Caudate nucleus (tissue), 63 donors: ENCODE measurements at places on chromosomes 7 and 10.

DNA sequence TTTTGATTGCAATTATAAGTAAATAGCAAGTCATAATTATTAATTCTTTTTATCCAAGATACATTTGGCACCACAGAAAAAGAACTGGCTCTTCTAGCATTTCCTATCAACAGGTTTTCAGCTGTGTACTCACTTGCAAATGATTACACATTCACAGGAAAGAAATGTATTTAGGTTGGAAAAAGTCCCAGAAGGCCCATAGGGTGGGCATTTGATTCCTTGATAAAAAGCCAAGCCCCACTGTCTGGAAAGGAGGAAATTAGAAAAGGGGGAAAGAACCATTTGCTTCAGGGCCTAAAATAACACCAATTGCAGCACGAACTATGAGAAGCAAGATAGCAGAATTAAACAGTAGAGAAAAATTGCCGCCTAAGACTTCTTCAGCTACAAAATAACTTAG, 80.8 kb upstream of the COL1A2 start:
- no peak for DNase-seq

DNA sequence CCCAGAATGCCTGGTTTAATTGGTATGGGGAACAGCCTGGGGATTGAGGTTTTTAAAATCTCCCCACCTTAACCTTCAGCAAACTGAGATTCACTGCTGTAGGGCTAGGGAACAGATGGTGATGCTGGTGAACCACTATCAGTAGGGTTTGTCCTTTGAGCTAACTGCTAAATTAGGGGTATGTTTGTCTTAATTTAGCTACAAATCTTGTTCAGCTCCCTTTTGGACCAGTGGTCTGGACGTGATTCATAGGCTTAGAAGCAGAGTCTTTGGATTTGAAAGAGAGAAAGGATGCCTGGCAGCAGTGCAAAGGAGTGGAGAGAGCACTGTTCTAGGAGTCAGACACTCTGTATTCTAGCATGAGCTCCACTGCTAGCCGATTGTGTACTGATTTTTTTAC, 2.8 kb downstream of the HDAC9 start:
- DNase-seq = no peak

GRCh38 chr7:130963339-130963738, 229.3 kb upstream of the KLF14 start:
- DNase-seq = no peak

- no peak for DNase-seq
These were observed 88.8 kb downstream of the NRBF2 start for GRCh38 chr10:63221950-63222349.

DNA sequence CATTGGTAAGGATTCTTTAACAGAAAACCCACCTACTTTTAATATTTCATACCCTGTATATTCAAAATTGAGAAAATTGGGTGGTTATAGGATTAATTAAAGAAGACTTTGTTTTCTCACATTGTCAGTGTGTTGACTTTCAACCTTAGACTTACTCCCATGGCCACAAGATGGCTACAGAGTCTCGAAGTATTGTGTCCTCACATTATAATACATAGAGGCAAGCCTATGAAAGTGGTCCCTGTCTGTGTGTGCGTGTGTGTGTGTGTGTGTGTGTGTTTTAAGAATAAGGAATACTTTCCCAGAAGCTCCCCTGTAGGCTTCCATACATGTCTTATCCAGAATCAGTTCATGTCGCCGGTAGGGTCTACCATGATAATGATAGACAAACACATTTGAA, 180.0 kb downstream of the PHF14 start:
- DNase-seq = no peak

DNA sequence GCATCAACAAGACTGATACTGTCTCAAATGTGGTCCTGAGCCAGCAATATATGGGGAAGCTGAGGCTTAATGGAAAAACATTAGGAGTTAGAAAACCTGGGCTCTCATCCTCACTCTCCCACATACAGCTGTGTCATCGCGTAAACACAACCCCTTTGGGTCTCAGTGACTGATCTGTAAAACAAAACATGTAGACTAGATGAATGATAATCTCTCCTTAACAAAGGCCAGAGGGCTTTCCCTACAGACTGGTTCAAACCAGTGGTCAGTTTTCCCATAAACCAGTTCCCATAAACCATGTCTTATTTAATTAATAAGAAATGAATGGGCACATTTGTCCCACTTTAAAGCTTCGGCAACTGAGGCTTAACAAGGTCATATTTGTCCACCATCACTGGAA, 48.1 kb downstream of the OSBPL3 start:
- DNase-seq = no peak

GRCh38 chr10:120583424-120584108, 126.5 kb downstream of the PLPP4 start:
- no peak for DNase-seq

DNA sequence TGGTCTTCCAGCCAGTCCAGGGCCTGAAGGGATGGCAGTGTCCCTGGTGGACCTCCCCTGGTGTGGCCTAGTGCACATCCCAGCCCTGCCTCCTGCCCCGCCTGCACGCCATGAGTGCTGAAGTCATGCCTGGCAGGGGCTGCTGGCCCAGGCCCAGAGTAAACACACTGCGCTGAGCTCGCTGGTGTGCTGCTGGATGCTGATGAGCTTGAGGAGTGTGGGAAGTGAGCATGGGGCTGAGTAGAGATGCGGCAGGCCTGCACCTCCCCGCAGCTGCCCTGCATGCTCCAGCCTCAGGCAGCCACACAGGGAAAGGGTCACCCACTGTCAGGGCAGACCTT, 43.2 kb downstream of the HTRA1 start:
- peak; percentile 93 for DNase-seq

- DNase-seq = no peak
These were observed 189.2 kb upstream of the PODXL start for GRCh38 chr7:131745390-131746248.

- DNase-seq = no peak
These were observed 25.8 kb upstream of the EEPD1 start for GRCh38 chr7:36127075-36127740.

DNA sequence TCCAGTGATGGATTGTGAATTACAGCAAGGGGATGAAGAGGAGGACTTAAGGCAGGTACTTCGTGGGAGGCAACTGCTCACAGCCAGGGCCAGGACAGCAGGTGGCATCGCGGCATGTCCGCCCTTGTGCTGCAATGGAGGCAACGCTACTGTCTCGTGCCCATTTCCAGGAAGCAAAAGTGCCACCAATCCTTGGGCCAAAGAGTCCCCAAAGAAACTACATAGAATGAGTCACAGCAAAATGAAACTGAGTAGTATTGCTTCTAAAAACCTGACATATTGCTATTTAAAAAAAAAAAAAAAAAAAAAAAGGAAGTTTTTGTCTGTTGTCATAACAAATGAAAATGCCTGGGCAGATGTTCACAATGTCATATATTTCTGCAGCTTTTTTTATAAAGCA, 46.6 kb downstream of the RSU1 start:
- DNase-seq = no peak

GRCh38 chr10:116269619-116270018, 3.4 kb downstream of the GFRA1 start:
- peak; percentile 12 for DNase-seq

DNA sequence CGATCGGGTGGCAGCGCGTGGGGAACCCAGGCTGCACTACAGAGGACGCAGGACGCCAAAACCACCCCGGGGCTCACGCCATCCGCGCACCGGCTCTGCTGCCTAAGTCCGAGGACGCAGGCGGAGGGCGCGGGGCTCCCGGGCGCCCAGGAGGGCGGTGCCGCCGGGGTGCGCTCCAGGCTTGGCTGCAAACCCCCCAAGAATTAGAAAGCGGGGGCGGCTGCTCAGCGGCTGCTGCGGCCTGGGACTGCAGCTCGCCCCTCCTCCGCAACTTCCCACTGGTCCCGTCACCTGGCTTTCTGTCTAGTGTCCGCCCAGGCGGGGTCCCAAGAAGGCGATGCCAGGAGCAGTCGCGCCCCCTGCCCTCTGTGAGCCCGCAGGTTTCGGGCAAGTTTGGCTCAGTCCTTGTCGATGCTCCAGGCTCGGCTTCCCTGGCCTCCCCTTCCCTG, 1.7 kb upstream of the POU6F2 start:
- DNase-seq = no peak

DNA sequence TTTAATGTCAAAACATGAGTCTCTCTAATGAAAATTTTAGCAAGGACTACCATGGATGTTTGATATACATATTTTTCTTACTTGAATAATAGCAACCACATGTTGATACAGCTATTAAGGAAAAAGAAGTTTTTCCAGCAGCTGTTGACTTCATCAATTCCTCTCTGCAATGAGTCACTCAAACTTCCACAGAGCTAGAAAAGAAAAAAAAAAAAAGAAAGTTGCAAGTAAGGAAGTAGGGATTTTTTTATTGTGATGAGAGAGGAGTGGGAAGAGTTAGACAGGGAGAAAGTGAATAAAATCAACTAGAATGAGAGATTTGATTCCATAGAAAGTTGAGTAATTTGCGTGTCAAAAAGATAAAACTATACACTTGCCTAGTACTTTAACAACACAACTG, 46.2 kb downstream of the CAV1 start:
- DNase-seq = no peak

- DNase-seq = no peak
These were observed 115.9 kb upstream of the CACUL1 start for GRCh38 chr10:118870467-118871243.

DNA sequence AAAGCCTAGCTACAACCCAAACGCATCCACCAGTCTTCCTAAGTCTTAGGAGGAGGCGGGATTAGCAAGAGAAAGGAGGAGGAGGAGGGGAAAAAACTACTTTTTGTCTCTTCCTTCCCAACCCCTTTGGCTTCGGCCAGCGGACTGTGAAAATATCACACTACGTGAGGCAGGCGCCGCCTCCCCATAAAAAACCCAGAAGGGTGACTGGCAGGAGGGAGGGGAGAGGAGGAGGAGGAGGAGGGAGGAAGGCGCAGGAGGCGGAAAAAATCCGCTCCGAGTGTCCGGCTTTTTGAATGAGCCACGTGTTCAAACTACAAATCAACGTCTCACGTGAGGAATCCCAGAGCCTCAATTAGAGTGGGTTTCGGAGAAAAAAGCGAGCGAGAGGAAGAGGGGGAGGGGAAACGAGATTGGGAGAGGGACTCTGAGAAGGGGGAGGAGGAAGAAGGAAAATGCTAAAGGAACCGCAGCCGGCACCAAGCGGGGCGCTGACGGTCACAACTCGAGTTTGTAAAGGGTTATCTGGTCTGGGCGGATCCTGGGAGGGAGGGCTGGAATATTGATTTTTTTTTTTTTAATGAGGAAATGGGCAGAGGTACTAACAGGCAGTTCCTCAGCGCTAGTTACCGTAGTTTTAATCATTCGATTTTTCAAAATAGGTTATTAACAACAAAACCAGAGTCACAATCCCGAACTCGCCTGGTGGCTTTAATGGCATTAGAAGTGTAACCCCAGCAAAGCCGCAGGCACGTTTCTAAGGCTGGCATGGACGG, at the start of gene IGF2BP3:
Gene IGF2BP3 (minus strand): TSS at position 162 of the 776 bp plus-strand sequence. CDS start 381 bp downstream, outside the sequence.
- DNase-seq = no peak

GRCh38 chr7:155310425-155311114, 12.9 kb downstream of the INSIG1 start:
- DNase-seq = no peak

- no peak for DNase-seq
These were observed 318.5 kb downstream of the WDR37 start for GRCh38 chr10:1374511-1375345.

DNA sequence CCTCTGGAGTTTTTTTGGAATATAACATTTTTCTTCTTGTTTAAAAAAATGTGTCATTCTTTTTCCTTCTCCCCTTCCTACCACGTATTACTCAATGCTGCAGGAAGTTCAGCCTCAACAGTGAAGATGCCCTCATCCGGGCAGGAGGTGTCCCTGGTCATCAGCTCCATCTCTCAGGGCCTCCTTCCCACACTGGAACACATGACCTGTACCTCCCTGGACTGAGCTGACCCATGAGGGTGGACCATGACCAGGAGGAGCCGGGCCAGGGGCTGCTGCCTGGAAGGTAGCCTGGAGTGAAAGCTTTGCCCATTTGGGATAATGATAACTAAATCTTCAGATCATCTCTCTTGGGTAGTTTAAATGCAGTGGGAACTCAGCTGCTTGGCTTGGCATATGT, 316.5 kb upstream of the ZMIZ1 start:
- DNase-seq = no peak
